Stimulated activated CD4-positive, alpha-beta T cell treated with anti-CD3 and anti-CD28 coated beads, Interleukin-15, amount 100 ng/mL, for 48 hours (primary cell): ENCODE measurements at places on chromosomes 2 and 18.

DNA sequence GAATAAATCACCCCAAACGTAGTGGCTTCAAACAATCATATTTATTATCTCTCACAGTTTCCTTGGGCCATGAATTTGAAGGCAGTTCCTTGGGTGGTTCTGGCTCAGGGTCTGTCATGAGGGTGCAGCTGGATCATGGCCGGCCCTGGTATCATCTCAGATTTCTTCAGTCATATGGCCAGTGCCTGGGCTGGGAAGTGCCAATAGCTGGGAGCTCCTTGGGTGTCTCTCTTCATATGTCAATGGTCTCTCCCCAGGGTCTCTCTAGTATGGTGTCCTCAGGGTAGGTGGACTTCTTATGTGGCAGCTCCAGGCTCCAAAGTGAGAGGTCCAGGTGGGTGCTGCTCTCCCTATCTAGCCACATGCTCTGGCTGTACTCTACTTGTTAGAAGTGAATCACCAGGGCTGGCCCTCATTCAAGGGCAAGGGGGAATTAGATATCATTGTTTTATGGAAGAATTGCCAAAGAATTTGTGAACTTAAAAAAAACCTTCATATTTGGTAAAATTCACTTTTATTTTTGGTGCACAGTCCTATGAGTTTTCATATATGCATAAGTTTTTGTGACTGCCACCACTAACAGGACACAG lies 15.4 kb downstream of the FHOD3 start:
- no peak for DNase-seq

GRCh38 chr2:17759805-17760204 lies 5.9 kb downstream of the GEN1 start:
- DNase-seq, result no peak

GRCh38 chr18:13437034-13437433 lies 218.5 kb downstream of the LDLRAD4 start:
- no peak for DNase-seq

DNA sequence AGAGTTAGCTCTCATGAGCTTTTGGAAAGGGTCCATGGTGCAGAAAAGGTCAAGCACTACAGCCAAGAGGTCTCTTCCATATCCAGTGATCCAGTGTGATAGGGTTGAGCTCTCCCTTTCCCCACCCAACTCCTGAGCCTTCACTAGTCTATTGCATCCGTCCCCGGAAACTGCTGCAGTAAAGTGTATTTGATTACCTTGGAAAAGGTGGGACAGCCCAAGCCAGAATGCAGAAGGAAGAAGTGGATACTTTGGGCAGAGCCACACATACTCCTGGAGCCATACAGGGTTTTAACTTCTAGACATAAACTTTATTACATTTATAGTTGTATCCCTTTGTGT lies 3.6 kb downstream of the PNKD start:
- no peak for DNase-seq

GRCh38 chr2:205405194-205405593 lies 277.1 kb upstream of the NRP2 start:
- no peak for DNase-seq

DNA sequence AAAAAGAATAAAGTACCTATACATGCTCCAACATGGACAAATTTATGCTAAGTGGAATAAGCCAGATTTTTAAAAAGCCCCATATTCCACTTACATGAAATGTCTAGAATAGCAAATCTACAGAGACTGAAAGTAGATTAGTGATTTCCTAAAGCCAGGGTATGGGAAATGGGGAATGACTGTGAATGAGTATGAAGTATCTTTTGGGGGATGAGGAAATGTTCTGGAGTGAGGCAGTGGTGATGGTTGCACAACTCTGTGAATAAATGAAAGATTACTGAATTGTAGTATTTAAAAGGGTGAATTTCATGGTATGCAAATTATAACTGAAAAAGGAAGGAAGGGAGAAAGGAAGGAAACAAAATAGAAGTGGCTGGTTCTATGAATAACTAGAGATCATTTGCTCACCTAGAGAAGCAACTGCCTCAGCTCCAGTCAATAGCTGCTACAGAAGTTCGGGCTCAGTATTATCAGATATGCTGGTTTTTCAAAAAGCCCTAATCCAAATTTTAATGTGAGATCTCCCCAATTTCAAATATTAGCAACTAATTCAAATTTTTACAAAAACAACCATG lies 39.3 kb downstream of the MAP3K2 start:
- no peak for DNase-seq

- DNase-seq, result no peak
Measured at GRCh38 chr2:222707689-222708273, 36.3 kb downstream of the MOGAT1 start.

GRCh38 chr2:68791914-68792313 lies 57.3 kb downstream of the ARHGAP25 start:
- no peak for DNase-seq

GRCh38 chr18:38923126-38923525 lies 1357.5 kb upstream of the CELF4 start:
- no peak for DNase-seq
